ENCODE measurements at places on chromosomes 11 and 22. TPM values are rescaled to one million over a fixed set of nuclear protein-coding genes. Genes with fewer than 3 reads are reported as not detected.

HDAC10 gene
- 14.2 TPM for total RNA-seq

SLC7A4 gene
- total RNA-seq = 0.47 TPM

PCNX3 gene
- total RNA-seq = 15.1 TPM

FOLR1 gene
- total RNA-seq = not detected

UCP3 gene
- total RNA-seq = 1.1 TPM

KCNK4 gene
- total RNA-seq = not detected

PAX6 gene
- total RNA-seq = not detected
